ENCODE measurements at places on chromosomes 3 and 15.

- no peak for DNase-seq
These were observed 161.2 kb upstream of the THBS1 start for GRCh38 chr15:39419651-39420050.

DNA sequence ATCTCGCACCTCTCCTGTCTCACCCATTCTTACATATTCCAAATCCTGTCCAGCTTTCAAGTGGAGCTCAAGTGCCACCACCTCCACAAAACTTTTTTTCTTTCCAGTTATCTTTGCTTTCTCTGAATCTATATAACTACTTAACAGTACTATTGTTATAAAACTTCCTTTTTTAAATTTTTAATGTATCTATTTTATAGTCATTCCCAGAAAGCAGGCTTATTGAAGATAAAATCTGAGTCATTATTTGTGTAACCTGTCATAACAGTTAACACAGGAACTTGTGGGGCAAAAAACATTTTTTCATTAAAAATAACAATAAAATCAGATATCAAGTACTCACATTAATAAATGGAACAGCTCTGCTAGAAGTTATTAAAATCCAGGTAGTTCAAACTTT is 73.3 kb upstream of the ALCAM start:
- DNase-seq: no peak

- DNase-seq: no peak
These were observed 253.6 kb upstream of the PEX5L start for GRCh38 chr3:180290300-180290699.

DNA sequence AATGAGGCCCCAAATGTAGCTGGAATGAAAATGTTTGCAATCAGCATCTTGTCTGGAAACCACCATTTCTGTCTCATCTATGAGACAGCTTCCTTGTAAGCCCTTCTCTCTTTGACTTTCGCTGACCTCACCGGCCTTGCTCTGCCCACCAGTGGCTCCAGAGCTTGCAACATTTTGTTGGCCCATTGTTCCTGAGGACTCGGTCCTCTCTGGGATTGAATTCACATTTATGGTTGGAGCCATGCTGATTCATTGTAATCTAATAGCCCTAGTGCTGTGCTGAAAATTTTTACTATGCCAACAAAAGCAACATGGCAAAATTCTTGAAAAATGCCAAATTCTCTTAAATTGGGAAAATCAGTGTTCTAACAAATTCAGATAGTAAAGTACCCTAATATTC is 37.2 kb downstream of the ABHD5 start:
- no peak for DNase-seq

DNA sequence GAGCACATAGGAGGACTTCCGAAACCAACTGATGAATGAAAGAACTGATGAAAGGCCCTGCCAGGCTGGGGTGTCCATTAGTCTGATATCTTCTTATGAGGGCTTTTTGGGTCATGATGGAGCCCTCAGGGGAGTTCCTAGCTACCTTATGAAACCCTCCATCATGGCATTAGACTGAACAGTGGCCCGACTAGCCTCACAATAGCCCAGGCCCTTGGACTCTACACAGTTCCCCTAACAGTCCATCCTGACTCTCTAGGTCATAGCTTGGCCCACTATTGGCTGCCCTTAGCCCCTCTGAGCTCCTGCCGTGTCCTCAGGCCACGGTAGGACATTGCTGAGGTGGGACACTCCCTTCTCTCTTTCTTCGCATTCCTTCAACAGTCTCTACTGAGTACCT is 365.9 kb downstream of the CACNA2D3 start:
- DNase-seq: no peak

DNA sequence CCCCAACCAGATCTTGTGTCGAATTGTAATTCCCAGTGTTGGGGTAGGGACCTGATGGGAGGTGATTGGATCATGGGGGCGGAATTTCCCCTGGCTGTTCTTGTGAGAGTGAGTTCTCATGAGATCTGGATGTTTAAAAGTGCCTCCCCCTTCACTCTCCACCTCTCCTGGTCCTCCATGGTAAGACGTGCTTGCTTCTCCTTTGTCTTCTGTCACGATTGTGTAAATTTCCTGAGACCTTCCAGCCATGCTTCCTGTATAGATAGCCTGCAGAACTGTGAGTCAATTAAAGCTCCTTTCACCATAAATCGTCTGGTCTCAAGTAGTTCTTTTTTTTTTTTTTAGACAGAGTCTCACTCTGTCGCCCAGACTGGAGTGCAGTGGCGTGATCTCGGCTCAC is 42.3 kb downstream of the NR1D2 start:
- no peak for DNase-seq

- no peak for DNase-seq
These were observed 51.9 kb downstream of the STRIT1 start for GRCh38 chr3:155241579-155241978.

All from activated naive CD4-positive, alpha-beta T cell treated with anti-CD3 and anti-CD28 coated beads, Interleukin-2, amount 10 ng/mL, durations not matched to agents 7 days and 5 days (primary cell).